Hematopoietic multipotent progenitor cell treated with erythropoietin and hydrocortisone succinate and interleukin-3 and kit ligand, for 4 days (in vitro differentiated cells): ENCODE measurements at places on chromosomes 13 and 19.

DNA sequence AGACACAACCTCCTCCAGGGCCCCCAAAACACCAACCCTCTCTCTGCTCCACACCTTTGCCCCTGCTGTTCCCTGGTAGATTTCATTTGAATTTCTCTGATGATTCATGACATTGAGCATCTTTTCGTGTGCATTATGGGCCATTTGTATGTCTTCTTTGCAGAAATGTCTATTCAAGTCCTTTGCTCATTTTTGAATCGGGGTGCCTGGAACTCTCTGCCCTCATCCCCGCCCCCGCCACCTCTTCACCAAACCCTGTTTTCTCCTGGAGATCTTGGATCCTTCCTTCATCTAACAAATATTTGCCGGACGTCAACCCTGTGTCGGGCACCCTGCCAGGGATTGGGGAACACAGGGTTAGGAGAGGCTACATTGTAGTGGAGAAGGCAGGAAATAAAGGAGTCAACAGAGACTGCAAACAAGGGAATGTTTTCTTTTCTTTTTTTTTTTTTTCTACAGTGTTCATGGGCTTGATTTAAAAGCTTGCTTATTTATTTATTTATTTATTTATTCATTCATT is 25.5 kb upstream of the SLC1A5 start:
- DNase-seq, result no peak

GRCh38 chr13:26515721-26516120 is 41.8 kb upstream of the WASF3 start:
- no peak for DNase-seq

GRCh38 chr19:6424195-6424938 is at the start of gene KHSRP:
Gene KHSRP (minus strand): TSS chr19:6424811. CDS start chr19:6424701, 110 bp downstream.
- peak; percentile 55 for DNase-seq

- DNase-seq, result no peak
These were observed 559.0 kb upstream of the SLC10A2 start for GRCh38 chr13:103625194-103625593.
